ENCODE measurements at places on chromosomes 5 and 9.

DNA sequence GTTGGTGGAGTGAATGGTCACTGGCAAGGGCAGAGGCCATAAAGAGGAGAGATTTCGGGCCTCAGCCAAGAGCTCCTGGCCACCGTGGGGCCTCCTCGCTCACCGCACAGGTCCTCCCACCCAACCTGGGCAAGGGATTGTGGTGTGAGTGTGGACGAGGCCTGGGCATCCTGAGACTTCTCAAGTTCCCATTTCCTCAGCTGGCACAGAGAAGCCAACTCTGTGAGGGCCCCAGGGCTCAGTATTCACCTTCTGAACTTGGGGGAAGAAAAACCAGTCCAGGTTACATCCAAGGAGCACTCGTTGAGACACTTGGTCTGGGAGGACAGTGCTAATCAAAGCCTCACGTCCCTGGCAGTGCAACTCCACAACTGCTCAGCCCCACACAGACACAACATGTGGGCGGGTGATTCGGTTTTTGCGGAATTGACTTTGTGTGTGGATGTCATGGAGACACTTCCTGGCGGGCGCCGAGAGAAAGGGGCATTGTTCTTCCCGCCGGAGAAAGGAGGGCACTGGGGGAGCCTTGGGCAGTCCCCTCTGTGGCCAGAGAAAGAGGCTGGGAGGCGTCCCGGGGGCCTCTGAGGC, 28.5 kb upstream of the NKD2 start:
- no peak for DNase-seq

GRCh38 chr5:38529955-38530646, 26.3 kb downstream of the LIFR start:
- DNase-seq, result peak; percentile 71

- peak; percentile 5 for DNase-seq
Observed at GRCh38 chr5:174065528-174066197, 20.2 kb downstream of the NSG2 start.

GRCh38 chr5:40437452-40437861, 242.3 kb upstream of the PTGER4 start:
- DNase-seq, result no peak

DNA sequence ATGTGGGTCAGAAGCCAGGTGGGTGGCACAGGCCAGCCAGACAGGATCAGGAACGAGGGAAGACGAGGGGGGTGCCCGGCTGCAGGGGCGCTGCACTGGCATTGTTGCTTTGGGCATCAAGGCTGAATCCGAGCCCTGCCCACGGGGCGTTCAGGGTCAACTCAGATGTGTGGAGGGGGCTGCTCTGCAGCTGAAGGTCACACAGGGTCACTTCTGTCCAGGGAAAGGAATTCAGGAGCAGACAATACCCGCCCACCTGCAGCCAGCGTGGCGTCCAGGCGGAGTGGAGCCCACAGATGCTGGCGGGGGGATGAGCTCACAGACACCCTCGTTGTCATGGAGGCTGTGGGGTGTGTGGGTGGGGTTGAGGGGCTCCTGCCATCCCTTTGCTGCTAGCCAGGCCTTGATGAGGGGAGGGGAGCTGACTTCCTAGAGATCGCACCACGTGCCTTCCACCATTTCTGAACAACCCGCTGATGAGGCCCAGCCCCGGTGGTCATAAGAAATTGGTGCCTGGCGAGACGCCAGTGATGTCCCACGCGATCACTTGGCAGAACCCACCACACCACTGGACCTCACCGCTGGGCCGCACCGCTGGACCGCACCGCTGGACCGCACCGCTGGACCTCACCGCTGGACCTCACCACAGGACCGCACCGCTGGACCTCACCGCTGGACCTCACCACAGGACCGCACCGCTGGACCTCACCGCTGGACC, 31.2 kb downstream of the MRPL36 start:
- DNase-seq, result no peak

GRCh38 chr5:180739271-180739670, 587 bp downstream of the OR2Y1 start:
- no peak for DNase-seq

DNA sequence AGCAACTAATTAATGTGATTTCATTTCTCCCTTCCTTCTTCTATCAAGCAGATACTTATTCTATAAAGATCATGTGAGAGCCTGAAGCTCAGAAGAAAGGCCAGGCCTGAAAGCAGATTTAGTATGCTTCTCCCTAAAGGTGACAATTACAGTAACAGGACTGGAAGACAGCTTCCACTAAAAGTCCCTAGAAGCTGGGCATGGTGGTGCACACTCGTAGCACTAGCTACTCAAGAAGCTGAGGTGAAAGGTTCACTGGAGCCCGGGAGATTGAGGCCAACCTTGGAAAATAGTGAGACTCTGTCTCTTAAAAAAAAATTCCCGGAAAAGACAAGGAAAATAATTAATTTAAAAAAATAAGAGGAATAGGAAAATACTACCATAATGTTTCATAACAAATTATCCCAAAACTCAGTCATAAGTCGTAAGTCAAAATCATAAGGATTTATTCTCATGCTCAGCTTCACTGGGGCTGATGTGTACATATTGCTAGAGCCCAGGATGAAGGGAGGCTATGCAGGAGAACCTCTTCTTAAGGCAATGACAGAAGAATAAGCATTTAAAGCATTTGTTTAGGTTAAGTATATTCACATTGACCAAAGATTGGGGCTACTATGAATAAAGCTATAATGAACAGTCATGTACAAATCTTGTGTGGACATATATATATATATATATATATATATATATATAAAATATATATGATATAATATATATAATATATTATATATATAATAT, 210.8 kb upstream of the SMARCA2 start:
- DNase-seq, result no peak

GRCh38 chr5:147046281-147046680, 167.7 kb upstream of the PPP2R2B start:
- no peak for DNase-seq

DNA sequence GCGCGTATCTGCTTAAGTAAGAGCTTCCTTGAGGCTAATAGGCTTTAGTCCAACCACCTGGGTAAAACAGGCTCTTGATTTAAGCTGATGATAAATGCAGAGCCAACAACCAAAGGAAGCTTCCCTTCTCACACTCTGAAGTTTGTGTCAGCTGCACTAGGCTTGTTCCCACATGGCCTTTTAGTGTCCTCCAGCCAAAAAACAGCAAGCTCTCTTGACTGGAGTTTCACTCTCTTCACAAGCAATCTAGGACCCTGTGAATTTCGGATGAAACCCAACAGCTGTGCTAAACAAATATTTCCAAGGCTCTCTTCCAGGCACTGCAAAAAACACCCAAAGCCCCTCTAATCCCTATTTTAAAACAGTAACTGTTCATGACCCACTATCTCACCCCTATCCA, 63.9 kb downstream of the SAXO1 start:
- DNase-seq, result no peak

DNA sequence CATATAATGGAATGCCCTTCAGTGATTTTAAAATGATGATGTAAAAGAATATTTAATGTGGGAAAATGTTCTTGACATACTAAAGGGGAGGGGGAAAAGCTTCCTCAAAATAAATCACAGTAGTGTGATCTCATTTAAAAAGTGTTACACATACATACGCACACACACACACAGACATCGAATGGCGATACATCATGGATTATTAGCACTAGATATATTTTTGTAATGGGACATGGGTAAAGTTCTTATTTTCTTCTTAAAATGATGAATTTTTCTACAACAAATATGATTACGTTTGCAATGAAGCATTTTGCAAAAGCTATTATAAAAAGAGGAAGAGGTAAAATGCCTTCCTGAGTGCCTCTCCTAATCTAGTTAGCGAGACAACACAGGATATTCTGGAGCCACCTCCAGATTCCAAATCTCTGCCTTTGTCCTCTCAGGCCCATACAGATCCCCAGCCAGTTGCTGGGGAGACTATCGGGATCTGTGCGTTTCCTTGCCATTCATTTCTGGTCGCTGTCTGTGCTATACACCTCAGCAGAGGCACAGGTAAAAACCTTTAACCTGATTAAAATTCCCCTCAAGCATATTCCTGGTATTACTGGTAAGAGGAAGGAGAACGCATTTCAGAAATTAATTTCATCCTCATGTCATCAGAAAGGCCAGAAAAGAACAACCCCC, 69.6 kb downstream of the SLC28A3 start:
- no peak for DNase-seq

DNA sequence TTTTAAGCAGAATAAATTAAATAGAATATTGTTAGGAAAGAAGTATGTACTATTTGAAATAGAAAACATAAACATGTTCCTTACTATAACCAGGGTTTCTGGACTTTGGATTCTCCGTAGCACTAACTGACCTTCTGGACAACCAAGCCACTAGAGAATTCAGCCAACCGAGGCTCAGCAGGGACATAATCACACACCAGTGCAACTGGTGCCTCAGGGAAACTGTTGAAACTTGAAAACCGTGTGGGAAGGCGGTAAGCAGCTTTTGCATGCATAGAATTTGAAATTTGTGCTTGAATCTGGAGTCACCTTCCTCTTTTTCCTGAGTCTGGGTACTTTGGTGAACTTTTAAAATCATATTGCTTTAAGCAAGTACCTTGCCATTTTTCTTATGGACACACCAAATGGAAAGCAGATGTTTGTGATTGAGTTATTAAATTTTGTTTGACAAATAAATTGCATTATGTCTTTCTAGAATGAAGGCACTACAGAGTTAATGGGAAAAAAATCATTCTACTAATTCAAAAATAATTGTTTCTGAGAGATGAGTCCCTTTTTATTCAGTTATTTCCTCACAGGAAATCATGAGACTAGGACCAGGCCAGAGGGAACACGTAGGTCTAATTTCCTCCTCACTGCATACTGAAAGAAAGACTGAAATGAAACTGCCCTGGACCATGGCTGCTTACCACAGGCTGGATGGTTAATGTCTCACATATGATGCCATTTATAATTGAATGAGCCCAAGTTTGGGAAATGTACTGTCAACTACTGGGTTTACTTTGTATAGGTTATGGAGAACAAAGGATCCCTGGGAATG, 20.6 kb upstream of the SCAMP1 start:
- no peak for DNase-seq

- no peak for DNase-seq
Observed at GRCh38 chr9:131589124-131589711, 43.9 kb downstream of the PRRT1B start.

- no peak for DNase-seq
Observed at GRCh38 chr9:93587651-93588347, 11.4 kb downstream of the PHF2 start.

DNA sequence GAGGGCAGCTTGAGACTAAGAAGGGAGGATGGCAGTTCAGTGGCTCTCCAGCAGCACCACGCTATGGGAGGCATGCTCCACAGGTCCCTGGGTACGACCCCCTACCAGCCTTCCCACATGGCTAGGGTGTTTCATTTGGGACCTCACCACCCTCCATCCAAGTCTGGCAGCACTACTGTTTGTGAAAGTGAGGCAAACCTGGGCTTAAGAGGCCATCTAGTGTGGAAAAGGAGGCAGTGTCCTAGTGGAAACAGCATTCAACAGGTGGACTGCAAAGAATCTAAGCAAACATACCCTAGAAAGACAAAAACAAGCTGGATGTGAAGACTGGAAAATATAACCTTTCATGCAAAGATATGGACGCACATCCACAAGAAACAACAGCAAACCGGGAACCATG, 4.8 kb upstream of the C5orf47 start:
- DNase-seq, result no peak

- DNase-seq, result no peak
Observed at GRCh38 chr5:40406741-40407211, 272.9 kb upstream of the PTGER4 start.

DNA sequence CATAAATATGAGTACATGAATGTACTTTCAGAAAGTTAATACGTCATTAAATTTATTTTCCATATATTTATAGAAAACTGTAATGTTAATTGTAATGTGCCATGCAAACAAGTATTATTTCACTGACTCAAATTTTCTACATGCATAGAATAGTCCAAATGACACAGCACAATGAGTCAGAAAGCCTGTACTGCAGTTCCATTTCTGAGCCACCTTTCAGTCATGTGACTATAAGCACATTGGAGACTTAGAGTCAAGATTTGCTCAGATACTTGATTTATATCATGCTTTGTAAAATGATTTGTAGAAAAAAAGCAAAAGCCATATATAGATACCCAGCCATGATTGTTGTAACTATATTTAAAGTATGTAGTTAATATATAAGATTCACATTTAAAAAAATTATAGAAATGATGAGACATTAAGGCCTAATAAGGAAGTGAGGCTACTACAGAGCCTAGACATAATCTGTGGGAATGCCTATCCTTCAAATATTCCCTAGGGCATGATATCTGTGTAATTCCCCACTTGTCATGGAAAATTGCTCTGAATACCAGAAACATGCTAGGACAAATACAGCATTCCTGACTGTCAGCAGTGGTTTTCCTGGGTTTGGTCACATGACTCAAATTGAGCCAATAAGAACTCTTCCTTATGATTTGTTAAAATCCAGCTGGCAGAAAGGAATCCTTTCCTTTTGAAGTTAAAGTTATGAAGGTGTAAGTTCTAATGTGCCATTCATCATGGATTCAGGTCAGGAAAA, 50.0 kb downstream of the PTPRD start:
- DNase-seq, result no peak

DNA sequence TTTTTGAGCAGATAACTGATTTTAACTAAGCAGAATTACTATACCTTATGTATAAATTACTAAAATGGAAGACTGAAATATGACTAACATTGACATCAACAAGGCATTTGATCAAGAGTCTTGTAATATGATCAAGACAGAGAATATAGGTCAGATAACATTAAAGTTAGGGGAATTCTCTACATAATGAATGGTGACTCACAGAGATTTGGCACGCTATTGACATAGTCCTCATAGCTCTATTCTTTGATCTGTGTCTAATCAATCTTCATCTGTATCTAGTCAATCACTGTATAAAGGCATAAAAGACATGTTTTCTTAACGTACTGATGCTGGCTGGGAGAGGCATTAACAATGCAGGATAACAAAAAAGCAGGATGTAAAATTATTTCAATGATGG, 17.4 kb downstream of the ABITRAM start:
- DNase-seq, result no peak
